ENCODE measurements at places on chromosomes 16 and 17. TPM values are rescaled to one million over a fixed set of nuclear protein-coding genes. Genes with fewer than 3 reads are reported as not detected.

DHRS13 gene
- 25.3 TPM for total RNA-seq

NOS2 gene
- total RNA-seq, result 0.14 TPM

GNG13 gene
- not detected for total RNA-seq

IL21R gene
- 155 TPM for total RNA-seq

GJD3 gene
- total RNA-seq, result not detected

GAS2L2 gene
- 0.09 TPM for total RNA-seq

SPAG5 gene
- total RNA-seq, result 141 TPM

ZNF469 gene
- 0.65 TPM for total RNA-seq

TMEM220 gene
- total RNA-seq, result 1.8 TPM

All from activated T-cell treated with anti-CD3 and anti-CD28 coated beads, Interleukin-2, amount 50 U/mL, for 72 hours (primary cell).